ENCODE measurements at places on chromosomes 6 and 20. TPM values are rescaled to one million over a fixed set of nuclear protein-coding genes. Genes with fewer than 3 reads are reported as not detected.

DNA sequence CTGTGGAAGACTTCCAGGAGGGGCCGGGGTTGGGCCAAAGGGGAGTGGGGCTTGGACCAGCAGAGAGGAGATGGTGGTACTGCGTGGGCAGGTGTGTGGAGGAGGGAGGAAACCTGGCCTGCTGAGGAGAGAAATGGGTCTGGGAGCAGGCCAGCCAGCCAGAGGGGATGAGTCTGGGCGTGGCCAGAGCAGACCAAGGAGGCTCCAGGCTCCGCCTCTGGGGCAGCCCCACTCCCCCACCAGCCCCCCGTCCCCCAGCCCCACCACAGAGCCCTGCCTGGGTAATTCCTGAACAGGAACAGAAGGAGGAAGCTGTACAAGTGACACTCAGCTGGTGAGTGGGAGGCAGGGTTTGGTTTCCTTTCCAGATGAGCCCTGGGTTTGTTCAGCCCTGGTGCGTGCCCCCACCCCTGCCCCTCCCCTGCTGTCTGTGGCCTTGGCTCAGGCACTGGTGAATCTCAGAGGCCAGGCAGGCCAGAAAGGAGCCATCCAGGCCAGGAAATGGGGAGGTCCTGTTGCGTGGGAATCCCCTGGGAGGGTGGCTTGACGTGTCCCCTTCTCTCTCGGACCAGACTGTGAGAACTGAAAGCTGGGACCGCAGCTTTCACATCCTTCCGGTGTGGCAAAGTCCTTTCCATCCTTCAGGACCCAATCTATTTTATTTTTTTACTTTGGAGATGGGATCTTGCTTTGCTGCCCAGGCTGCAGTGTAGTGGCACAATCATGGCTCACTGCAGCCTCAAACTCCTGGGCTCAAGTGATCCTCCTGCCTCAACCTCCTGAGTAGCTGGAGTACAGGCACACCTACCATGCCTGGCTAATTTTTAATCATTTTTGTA, 9.4 kb upstream of the SRC start:
- no peak for DNase-seq

Gene C6orf52
- not detected for total RNA-seq

Gene HCRTR2
- total RNA-seq: not detected

DNA sequence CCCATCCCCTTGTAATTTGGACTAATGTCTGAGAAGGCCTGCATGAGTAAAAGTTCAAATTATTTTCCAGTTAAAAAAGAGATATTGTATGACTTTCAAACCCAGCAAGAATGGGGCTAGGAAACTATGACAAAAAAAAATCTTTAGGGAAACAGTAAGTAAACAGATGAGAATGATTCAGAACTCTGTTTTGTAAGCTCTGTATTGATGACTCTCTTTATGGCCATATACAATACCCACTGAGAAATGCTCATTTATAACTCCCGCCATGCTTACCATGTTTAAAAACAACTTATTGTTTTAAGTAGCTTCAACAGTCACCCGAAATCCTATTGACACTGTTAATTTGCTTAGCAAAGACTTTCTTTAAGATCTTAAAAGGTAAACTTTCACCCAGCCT, 17.2 kb upstream of the PCK1 start:
- DNase-seq: no peak

GRCh38 chr6:74578339-74578738, 627.5 kb downstream of the COL12A1 start:
- DNase-seq: peak; percentile 71

GRCh38 chr20:41242807-41243206, 74.7 kb downstream of the ZHX3 start:
- no peak for DNase-seq

DNA sequence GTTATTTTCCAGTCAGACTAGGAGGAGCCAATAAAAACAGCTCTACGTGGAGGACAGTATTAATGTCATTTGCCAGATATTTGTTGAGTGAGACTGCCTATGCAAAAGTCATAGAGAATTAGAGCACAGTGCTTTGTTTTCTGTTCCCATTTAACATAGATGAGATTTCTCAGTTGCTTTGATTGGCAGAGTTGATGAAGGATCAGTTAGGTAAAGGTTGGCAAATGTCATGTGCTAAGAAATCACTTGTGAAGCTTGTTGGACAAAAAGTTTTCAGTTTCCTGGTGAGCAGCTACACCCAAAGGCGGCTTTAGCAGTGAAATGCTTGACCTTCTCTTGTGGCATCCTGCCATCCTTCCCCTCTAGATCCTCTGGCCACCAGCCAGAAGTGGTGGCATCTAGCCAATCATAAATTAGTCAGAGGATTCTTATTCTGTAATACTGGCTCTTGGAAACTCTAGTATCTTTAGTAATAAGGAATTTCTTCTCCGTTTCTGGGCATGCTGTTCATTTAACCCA, 37.0 kb downstream of the BCKDHB start:
- DNase-seq: peak; percentile 98
